NCI-H748 treated with DMSO at 0.1 percent for 48 hours (cell line): ENCODE measurements at places on chromosomes 11 and 22.

GRCh38 chr11:19849107-19849789, 136.6 kb downstream of the NAV2 start:
- no peak for DNase-seq

- no peak for DNase-seq
Observed at GRCh38 chr11:92123540-92123939, 101.1 kb upstream of the FAT3 start.

DNA sequence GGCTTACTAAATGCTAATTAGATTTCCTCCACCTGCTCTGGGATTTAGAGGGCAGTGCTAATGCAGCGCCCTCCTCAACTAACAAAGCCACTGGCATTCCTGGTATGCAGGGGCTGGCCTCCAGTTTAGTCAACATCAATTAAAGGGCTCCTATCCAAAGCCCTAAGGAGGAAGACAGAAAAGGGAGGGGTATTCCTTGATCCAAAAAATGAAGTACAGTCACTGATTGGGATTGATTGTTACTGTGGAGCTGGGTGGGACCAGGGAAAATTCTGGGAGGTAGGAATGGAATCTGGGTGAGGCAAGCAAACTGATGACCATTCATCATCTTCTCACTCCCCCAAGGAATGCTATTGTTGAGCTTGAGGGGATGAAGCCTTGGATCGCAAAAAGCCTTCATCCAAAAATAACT, 52.2 kb downstream of the GAB2 start:
- no peak for DNase-seq

DNA sequence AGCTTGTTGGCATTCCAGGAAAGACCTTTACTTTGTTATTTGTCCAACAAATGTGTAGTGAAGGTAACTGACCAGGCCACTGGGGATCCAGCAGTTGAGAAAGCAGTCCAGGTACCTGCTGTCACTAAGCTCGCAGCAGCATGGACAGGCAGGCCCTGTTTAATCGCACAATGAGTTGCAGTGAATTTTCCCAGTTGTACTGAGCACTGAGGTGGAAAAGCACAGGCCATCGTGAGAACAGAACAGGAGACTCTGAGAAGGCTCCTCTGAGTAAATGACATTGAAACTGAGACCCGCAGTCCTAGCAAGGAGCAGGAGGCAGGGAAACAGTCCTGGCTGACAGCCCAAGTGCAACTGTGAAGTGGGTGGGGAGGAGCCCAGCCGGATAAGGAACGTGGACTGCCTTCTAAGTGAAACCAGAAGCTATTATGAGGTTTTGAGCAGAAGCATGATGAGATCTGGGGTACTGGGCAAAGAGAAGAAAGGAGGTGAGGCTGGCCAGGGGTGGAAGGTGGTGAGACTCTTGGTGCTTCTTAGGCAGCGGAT, 39.8 kb upstream of the CDON start:
- DNase-seq = no peak

DNA sequence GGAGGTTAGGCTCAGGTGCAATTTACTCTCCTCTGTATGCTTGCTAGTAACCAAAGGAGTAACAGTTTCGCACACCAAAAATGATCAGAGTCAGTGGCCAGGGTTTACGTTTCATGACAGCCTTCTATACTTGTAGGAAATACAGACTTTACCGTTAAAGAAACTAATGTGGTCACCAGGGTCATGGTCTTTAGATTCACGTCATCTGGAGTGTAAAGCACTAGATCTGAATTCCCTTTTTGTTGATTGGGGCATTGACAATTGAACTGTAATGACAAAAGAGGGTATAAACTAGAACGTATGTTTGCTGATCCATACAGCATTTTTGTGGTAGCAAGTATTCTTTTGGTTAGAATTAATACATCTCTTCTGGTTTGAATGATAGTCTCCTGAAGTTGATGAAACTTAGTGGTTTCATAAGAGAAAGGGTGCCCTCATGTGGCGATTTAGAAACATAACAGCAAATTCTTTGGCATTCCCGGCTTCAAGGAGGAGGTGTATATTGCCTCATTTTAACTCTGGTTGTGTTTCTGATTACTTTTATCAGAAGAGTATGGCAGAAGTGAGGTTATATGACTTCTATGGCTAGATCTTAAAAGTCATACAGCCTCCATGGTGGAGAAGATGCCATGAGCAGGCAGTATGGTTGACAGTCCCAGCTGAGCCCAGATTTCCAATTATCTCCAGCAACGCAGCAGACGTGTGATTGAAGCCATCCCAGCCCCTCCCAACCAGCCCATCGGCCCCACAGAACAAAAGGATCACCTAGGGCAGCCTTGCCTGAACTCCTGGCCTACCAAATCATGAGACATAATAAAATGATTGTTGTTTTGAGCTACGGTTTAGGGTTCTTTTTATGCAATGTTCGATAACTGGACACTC, 35.1 kb downstream of the MMP7 start:
- DNase-seq = peak; percentile 47

DNA sequence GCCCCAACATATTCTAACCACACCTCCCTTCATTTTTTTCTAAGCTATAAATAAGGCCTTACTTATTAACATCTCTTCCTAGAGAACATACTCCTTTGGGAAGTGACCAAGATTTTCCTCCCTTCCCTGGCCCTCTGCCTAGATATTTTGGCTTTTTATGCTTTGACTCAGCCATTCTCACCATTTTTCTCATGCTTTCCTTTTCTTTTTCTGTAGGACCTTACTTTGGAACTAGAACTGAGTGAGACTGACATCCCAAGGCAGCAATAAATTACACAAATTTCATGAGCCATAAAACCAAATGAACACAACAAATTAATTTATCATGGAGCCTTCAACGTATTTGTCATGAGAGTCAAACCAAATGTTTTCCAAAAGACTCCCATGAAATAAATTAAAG, 142.7 kb upstream of the CTSC start:
- no peak for DNase-seq

GRCh38 chr22:48713272-48714205, 1114.1 kb downstream of the BRD1 start:
- DNase-seq = no peak

DNA sequence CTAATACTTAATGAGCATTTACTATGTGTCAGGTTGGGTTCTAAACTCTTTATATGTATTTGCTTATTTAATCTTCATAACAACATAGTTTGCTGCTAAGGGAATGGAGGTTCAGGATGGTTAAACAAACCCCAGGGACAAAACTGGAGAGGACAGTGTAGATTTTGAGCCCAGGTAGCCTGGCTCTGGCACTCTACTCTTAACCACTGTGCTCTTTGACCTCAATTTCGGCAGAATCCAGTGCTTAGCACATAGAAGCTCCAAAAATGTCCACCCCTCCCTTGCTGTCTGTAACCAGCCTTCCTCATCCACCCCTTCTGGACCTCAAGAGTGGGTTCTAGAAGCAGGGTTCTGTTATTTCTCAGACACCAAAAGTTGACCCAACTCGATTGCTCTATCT, 88.0 kb upstream of the SYT13 start:
- DNase-seq = no peak

- DNase-seq = no peak
Observed at GRCh38 chr11:61756452-61757212, 4.2 kb downstream of the MYRF start.

DNA sequence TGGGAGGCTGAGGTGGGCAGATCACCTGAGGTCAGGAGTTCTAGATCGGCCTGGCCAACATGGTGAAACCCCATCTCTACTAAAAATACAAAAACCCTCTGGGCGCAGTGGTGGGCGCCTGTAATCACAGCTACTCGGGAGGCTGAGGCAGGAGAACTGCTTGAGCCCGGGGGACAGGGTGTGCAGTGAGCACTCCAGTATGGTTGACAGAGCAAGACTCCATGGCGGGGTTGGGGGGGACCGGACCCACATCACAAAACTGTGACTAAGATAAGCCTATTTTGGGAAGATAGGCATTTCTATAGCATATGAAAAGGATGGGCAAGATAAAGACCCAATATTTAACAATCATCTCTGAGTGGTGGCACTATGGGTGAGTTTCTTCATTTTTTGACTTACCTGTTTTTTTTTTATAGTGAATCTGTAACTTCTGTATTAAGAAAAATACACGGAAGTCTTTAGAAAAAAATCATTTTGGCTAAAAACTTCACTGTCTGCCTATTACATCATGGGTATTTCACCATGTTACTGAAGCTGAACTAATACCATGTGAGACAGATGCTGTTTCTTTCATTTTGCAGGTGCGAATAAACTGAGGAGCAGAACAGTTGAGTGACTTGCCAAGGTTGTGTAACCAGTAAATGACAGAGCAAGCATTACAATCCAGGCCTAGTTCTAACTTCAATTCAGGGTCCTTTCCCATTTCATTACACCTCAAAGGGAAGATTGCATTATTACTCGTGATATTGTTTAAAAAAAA, 2.5 kb downstream of the CELF1 start:
- no peak for DNase-seq

DNA sequence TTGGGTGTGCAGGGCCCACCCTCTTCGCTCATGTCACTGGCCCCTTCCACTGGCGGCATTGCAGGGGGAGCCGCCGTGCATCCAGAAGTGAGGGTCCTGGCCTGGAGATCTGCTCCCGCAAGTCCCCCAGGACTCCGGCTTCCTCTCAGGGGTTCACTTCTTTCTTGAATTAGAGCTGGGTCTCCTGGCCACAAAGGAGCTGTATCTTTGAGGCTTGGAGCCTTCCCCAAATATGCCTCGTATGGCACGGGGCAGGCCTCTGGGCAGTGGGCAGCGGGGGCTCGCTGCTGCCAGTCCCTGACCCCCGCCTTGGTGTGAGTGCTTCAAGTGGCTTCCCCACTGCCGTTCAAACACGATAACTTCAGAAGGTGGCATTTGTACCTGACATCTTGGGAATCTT, 7.4 kb upstream of the IFITM3 start:
- DNase-seq = no peak

DNA sequence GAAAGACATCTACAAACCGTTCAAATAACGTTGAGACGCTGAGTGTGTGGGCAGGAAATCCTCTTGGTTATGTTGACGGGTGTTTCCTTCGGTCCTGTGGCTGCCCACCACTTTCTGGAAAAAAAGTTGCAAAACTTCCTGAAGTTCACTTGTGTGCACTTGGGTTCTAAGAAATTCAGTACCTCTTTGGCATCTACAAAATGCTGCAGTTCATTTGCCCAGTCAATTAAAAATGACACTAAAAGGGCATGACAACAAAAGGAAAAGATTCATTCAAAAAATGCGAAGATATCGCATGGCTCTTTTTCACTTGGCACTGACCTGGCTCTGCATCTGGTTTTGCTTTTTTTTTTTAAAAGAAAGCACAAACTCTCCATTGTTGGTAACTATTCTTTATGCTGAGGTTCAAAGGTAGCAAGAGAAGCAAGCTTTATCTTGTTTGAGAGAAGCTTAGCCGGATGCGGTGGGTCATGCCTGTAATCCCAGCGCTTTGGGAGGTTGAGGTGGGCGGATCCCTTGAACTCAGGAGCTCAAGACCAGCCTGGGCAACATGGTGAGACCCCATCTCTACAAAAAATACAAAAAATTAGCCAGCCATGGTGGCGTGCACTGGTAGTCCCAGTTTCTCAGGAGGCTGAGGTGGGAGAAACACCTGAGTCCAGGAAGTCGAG, 10.6 kb upstream of the XBP1 start:
- DNase-seq = no peak

DNA sequence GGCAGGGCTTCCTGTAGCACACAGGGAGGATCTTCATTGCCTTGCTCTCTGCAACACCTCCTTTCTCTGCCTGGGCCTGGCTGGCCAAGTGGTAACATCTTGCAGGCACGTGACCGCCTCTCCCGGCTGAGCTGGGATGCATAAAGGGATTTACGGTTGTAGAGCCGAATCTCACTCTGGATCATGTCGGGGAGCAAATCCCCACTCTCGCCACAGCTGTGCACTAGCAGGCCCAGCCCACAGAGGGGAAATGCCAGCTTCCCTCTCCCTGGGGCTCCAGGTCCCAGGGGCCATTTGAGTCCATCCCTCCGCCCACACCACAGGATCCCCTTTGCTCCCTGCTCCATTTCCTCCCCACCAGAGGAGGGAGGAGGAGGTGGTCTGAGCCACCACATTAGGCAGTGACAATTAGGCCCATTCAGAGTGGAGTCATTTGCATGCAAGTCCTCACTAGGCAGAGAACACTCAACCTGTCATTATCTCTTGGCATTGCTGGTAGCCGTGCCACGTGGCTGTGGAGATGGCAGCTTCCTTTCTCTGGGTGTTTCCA, 196.7 kb downstream of the DSCAML1 start:
- DNase-seq = no peak

GRCh38 chr11:64536997-64537396, 54.0 kb upstream of the SLC22A12 start:
- no peak for DNase-seq

DNA sequence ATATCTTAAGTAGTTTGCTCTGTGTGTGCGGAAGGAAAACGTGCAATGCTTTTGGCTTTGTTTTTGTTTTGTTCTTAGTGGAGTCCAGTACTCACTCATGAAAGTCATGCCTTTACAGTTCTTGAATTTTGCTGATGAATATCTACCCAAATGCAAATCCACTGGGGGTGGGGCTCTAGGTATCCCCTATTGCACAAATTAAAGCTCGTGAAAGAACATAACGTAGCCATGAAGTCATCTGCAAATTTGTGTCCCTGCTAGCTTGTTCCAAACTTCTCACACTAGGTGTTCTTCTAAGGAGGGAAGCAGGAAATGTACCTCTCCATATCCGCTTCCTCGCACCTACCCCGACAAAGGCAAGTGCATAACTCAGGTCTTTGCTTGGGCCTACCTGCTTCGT, 118.9 kb downstream of the MICAL3 start:
- DNase-seq = no peak

- DNase-seq = no peak
Observed at GRCh38 chr22:49550766-49551362, 276.8 kb downstream of the BRD1 start.

- no peak for DNase-seq
Observed at GRCh38 chr22:29987137-29987536, 93.1 kb upstream of the HORMAD2 start.

GRCh38 chr11:58762284-58763119, 30.8 kb upstream of the GLYAT start:
- no peak for DNase-seq

DNA sequence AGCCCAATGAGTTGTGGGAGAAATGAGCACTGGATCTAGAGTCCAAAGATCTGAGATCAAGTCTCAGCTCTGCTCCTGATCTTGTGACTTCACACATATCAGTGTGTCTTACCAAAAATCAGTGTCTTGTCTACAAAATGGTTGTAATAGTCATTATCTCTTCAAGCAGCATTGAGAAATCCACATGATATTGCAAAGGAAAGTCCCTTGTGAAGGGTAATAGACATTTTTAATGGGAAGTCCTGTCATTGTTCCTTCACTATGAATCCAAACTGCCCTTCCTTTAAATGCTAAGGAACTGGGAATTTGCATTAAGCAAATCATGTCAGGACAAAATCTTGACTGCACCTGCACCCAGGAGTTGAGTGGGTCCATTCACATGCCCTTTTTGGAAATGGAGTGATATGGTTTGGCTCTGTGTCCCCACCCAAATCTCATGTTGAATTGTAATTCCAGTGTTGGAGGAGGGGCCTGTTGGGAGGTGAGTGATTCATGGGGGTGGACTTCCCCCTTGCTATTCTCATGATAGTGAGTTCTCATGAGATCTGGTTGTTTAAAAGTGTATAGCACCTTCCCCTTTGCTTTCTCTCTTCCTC, 51.1 kb downstream of the COMMD9 start:
- no peak for DNase-seq
